ENCODE measurements at places on chromosomes 11 and 22.

DNA sequence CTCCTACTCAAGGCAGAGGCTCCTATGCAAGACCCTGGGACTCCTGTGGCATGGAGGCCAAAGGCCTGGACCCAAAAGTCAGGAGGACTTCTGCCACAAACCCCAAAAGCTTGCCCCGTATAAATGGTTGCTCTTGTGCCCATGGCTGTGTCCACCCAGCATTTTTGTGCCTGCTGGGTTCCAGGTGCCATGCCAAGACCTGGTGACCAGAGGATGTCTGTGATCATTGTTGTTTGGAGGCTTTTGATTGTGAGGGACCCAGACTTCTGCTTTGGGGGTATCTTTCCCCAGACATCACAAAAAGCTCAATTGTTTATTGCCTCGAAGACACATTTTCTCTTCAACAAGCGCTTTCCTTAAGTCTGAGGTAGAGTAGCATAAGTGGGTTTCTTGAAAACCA, 35.1 kb downstream of the C22orf31 start:
- DNase-seq = no peak

GRCh38 chr11:66045177-66045639, 3.8 kb downstream of the GAL3ST3 start:
- DNase-seq = peak; percentile 84

GRCh38 chr22:19291218-19291579, 320 bp downstream of the CLTCL1 start:
- DNase-seq = peak; percentile 14

DNA sequence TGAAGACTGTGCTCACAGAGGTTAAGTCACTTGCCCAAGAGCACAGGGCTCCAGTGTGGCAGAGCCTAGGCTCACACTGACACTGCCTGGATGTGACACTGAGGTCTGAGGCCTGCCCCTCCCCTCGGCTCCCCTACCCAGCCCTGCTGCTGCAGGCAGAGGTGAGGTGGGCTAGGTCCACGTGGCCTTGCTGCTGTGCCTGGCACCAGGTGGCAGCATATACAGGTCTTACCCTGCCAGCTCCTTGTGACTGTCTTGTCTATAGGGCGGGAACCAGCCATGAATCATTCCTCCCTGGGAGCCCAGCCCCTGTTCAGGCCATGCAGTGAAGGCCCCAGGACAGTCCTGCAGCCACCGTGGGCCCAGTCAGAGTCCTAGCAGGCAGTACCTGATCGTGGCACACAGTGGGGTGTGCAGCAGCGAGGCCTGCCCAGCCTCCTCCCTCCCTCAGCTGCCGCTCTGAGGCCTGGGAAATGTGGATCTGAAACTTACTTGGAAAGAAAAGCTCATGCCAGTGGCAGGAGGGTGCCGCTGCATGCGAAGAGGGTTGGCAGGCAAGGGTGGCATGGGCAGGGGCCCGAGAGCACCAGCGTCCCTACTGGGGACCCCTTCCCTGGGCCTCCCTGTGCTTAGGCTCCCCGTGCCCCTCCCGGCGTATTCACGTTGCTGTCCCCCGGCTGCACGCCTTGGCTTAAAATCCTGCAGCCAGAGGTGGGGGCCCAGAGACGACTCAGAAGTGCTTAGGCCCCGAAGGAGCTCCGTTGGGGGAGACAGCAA, 1.2 kb upstream of the CERK start:
- peak; percentile 85 for DNase-seq

- DNase-seq = no peak
These were observed 139.6 kb upstream of the LMO1 start for GRCh38 chr11:8403310-8403709.

- DNase-seq = no peak
These were observed 62.9 kb upstream of the B3GAT1 start for GRCh38 chr11:134474942-134475341.

DNA sequence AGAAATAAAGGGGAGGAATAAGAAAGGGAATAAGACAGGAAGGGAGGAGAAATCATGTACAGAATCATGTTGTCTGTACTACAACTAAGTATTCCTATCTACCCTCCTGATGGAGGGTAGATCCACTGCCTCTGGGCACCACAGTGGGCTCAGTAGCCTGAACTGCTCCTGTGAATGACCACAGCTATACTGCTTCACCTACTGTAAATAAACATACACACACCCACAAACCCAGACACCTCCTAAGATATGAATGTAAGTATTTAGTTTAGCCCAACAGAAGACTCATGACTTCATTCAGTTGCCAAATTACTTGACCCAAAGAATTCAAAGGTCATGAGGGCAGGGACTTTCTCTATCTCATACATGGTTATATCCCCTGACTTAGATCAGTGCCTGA, 177.3 kb upstream of the C11orf58 start:
- DNase-seq = no peak

DNA sequence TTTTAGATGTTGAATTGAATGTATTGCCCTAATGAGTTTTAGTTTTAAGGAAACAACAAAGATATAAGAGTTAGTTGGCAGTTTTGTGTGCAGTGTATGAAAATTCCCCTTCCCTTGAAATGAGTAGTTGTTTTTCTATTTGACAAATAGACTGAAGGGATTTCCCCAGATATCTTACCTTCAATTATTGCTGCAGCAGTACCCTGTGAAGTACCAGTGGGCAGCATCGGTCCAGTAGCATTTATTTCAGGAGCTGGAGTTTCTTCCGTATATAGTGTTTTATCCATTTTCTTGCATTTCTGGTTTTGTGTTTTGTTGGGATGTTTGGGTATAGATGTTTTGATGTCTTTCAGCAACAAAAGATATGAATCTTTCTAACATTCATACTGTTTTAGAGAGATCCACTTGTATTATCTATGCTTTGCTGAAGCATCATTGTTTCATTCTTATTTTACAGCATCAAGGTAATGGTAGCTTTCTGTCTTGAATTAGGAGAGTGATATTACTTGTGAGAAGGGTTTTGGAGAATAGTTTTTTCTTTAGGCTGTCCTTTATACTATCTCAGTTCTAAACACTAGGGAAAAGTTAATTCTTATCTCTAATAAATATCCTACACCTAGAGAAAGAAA, 7.4 kb downstream of the KMT2A start:
- DNase-seq = no peak

- DNase-seq = no peak
These were observed 1.3 kb upstream of the OR8D1 start for GRCh38 chr11:124315052-124315451.

- DNase-seq = no peak
These were observed 283.3 kb upstream of the ARHGAP42 start for GRCh38 chr11:100403816-100404215.

- no peak for DNase-seq
These were observed 69.9 kb downstream of the SLC5A12 start for GRCh38 chr11:26651916-26652315.

- DNase-seq = no peak
These were observed 50.1 kb downstream of the CECR2 start for GRCh38 chr22:17419348-17419747.

GRCh38 chr11:14904745-14905103, 12.7 kb upstream of the CYP2R1 start:
- DNase-seq = peak; percentile 77

DNA sequence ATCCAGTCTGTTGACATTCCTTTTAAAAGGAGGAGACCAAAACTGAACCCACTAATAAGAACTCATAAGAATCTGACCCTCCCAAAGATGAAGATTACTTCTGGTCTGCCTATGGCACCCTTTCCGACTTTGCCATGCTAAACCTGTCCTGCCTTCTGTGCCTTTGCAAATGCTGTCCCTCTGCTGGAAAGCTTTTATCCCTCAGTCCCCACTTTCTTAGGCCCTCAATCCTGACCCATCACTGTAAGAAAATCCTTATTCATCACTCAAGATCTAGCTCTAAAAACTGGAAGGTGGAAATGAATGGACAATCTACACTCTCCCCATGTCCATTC, 10.4 kb downstream of the MPZL3 start:
- no peak for DNase-seq

DNA sequence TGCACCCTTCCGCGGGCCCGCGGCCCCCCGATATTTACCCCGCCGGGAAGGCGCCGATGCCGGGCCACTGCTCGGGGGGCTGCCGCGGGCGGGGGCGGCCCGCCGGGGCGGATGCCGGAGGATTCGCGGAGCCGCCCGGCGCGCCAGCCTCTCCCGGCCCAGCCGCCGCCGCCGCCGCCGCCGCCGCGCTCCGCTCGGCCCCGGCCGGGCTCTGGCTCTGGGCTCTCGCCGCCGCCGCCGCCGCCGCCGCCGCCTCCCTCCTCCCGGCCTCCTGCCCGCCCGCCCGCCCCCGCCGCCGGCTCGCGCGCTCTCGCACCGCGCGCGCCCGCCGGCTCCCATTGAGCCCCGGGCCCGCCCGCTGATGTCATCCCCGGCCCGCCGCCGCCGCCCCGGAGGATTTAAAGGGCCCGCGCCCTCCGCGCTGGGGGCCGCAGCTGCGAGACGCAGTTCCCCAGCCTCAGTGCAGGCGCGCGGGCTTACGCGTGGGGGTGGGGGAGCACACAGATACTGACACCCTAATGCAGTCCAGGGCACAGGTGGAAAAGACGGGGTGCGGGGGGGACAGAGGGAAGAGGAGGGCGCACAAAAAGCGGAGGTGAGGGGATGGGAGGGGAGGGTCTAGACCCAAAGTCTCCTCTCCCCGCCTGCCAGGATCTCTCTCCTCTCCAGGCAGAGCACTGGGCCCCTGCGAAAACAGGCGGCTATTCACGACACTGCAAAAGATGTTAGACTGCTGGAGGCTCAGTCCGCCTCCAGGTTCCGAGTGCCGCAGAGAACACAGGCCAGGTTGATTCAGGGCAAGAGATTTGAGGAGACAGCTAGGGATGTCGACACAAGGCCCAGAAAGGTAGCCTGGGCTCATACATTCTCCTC, at the start of gene CSNK1E:
Gene CSNK1E, minus strand, starts transcription at position 312 of the 873 bp plus-strand sequence. CDS start 3,276 bp downstream, outside the sequence.
- DNase-seq = peak; percentile 71

- DNase-seq = no peak
These were observed 243.1 kb downstream of the KCNA4 start for GRCh38 chr11:29773656-29774264.

Data from activated CD4-positive, alpha-beta T cell treated with anti-CD3 and anti-CD28 coated beads for 4 hours (primary cell).